Activated T-helper 17 cell treated with anti-CD3 and anti-CD28 coated beads, Interleukin-2, amount 50 U/mL, for 72 hours (primary cell): ENCODE measurements at places on chromosomes 7 and 10. TPM values are rescaled to one million over a fixed set of nuclear protein-coding genes. Genes with fewer than 3 reads are reported as not detected.

GRCh38 chr10:114638821-114639625 is 19.1 kb downstream of the ABLIM1 start:
- peak; percentile 57 for ATAC-seq

GRCh38 chr7:27163288-27164044 is 1.9 kb downstream of the HOXA9 start:
- no peak for ATAC-seq

DNA sequence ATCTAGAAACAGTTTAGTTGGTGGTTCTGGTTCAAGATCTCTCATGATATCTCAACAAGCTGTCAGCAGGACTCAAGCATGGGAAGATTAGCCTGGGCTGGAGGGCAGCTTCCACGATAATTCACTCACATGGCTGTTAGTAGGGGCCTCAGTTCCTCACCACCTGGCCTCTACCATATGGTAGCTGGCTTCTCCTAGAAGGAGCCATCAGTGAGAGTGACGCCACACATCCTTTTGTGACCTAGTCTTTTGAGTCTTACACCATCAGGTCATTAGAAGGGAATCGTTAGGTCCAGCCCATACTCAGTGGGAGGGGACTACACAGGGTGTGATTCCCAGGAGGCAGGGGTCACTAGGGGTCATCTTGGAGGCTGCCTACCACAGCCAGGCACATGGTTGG is 239.3 kb upstream of the PLPP4 start:
- no peak for ATAC-seq

- ATAC-seq: no peak
These were observed 50.8 kb upstream of the ZNF32 start for GRCh38 chr10:43699516-43699915.

GRCh38 chr7:121595758-121596696 is 199.9 kb upstream of the FAM3C start:
- ATAC-seq: no peak

- no peak for ATAC-seq
These were observed 86.0 kb upstream of the ARID5B start for GRCh38 chr10:61815496-61815895.

The GNAI1 gene
- not detected for total RNA-seq

The AMZ1 gene
- total RNA-seq: 0.69 TPM

The NKX1-2 gene
- not detected for total RNA-seq
